ENCODE measurements at places on chromosomes 3 and 15.

DNA sequence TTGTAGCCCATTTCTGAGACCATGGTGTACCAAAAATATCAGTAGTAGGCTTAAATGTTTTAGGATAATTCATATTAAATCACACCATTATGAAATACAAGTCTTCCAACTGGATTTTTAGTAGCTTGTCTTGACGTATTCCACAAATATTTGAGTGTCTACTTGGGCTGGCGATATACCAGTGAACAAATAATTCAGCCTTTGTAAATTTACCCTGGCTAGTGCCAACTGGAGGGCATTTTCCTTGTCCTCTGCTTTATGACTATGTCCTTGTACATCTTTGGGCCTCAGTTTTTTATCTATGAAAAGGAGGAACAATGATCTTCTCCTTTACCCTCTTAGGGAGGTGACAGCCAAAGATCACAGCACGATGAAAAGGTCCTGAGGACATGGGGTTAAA is 114.8 kb downstream of the FRMD4B start:
- no peak for DNase-seq

DNA sequence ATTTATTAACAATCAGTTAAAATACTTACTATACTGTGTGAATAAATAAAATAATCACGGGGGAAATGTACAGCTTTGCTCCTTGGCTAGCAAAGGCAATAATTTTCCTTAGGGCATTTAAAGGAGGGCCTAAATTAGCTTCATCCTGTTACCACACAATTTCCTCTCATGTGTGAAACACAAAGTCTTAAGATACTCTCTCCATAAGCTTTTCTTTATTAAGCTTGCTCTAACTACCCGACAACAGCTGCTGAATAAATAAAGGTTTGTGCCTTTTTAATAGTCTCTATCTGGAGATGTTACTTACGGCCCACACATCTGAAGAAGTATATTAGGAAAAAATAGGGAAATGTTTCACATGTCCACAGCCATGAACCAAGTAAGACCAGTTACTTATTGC is 29.7 kb downstream of the ZNF106 start:
- no peak for DNase-seq

DNA sequence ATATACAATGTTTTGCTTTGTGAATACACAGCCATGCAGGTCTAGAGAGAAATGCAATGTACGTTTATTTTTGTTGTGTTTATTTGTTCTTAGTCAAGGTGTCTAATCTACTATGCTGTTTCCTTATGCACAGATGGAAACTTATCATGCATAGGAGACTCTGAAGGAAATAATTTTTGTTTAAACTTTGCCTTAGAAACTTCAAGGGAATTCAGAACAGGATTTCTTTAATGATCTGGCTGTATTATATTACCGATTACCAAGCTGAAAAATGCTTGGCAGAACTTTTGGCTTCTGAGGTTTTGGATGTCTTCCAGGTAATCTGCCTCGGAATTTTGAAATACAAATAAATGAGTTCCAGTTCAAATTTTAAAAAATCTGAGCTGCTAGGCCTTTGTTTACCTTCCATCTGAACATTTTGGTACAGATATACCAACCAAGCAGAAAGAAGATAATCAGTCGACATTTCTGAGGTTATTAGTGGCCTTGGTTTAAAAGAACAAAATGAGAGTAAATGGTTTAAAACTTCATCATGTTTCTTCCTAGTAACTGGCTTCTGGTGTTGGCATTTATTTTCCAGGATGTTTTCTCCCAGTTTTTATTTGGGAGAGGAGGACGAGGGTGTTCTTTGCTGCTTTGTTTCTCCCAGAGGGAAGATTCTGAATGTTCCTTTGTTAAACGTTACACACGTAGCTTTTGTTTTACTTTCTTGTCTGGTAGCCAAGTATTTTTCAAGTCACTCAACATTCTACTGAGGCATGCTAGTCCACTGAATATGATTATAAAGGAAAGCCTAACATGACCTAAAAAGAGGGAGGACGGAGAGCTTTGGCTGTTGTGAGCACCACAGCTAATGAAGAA is 421.8 kb upstream of the TBL1XR1 start:
- DNase-seq: no peak

DNA sequence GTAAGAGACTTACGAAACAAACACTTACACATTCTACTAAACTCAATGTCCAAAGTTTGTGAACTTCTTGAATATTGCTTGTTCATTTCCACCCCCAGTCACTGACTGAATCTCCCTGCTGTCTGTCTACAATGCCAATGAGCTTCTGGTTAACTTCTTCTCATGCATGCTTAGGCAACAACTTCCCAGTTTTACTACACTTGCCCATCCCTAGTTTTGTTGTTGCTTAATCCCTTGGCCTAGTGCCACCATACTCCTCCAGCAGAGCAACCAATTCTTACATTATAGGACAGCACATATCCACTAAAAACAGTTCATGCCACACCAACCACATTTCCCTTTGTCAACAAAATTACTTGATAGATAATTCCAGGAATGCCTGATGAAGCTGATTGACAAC is 40.9 kb upstream of the CCR2 start:
- no peak for DNase-seq

GRCh38 chr15:37819191-37819590 is 115.2 kb upstream of the TMCO5A start:
- DNase-seq: no peak

- peak; percentile 36 for DNase-seq
Observed at GRCh38 chr3:177345049-177345972, 148.0 kb upstream of the TBL1XR1 start.

- DNase-seq: no peak
Observed at GRCh38 chr3:98240131-98240530, 23.9 kb upstream of the OR5H6 start.

GRCh38 chr3:132879656-132880055 is 157.4 kb upstream of the NPHP3 start:
- DNase-seq: no peak

DNA sequence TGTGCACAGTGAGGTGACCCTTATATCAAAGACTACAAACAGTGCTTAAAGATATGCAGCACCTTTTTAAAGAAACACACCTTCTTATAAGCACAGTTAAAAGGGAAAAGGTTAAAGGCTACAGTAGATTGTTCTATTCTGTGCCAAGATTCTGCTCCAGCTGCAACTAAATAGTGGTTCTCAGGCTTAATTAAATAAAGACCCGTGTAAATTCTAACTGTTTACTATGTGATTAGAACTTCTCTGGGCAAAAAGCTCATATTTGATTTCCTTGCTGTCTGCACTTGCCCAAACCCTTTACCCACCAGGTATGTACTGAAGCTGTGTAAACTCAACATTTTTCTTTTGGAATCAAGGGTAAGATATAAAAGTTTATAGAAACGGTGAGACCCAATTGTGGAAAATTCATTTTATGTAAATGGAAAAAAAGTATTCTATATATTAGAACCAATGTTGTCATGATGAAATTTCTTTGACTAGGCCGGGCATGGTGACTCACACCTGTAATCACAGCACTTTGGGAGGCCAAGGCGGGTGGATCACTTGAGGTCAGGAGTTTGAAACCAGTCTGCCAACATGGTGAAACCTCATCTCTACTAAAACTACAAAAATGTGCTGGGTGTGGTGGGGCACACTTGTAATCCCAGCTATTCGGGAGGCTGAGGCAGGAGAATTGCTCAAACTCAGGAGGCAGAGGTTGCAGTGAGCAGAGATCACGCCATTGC is 230.6 kb downstream of the MECOM start:
- no peak for DNase-seq

DNA sequence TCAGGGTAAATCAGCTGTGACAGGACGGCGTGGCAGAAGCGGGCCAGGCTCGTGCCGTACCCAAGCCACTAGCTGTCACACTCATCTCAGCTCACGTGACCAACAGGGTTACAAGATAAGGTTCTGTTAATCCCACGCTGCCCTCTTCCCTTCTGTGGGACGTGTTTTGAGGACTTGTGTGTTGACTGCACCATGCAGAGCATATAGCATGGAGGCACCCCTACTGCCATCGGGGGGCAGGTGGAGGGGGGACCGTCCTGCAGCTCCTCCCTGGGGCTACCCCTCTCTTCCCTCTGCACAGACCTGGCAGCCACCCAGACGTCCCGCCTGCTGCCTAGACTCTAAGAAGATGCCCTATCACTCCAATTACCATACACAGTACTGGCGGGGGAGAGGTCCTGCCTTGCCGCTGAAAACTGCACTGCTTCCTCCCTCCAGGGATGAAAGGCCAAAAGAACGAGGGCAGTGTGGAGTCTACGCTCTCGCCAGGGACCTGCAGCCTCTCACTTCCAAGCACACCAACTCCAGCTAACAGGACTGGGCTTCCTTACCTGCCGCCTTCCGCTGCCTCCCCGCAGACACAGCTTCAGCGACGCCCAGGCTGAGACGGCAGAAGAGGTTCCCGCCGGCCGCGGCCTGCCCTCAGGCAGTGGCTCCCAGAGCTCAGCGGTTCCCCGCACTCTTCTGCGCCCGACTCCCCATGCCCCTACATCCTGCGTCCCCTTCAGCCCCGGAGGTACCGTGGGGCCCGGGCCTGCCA is at the start of gene TNK2:
Gene TNK2, minus strand, starts transcription at position 618 of the 760 bp plus-strand sequence. CDS start 19,963 bp downstream, outside the sequence.
- DNase-seq: no peak

- DNase-seq: no peak
Observed at GRCh38 chr3:7195934-7196333, 335.0 kb downstream of the GRM7 start.

DNA sequence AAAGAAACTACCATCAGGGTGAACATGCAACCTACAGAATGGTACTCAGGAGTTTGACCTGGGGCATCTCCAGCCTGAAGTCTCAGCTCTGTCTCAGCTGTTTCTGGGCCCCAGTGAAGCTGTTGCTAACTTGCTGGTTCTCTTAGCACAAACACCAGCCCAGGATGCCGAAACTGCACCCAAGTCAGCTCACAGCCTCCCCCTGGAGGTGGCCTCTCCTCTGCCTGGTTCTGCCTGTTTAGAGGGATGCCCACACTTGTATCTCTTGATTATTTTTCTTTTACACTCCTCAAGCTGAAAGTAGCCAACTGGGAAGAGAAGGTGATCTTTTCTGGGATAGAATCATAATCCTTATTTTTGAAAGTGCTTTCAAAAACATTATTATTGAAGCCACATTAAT is 289.0 kb upstream of the RASGRP1 start:
- no peak for DNase-seq

GRCh38 chr15:99914723-99915122 is 181.5 kb upstream of the LYSMD4 start:
- DNase-seq: no peak

- no peak for DNase-seq
Observed at GRCh38 chr15:83854321-83854720, 200.4 kb downstream of the ADAMTSL3 start.

- no peak for DNase-seq
Observed at GRCh38 chr3:14237457-14237856, 58.8 kb downstream of the LSM3 start.

DNA sequence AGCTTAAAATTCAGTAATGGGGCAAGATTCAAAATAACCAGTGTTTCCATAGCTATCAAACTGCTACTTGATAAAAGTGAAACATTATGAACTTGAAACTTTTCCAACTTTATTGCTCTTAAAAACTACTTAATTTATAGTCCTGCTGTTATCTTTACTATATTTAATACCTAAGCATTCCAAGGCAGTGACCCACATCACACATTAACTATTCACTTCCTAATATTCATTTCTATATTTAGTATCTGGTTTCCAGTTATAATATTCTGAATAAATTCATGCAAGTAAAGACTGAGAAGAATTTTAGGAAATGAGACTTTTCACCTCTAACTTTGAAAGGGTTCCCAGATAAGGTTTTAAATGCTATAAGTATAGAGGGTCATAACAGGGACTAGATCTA is 64.9 kb downstream of the UACA start:
- DNase-seq: no peak

- no peak for DNase-seq
Observed at GRCh38 chr3:188706176-188706575, 465.6 kb upstream of the TPRG1 start.

DNA sequence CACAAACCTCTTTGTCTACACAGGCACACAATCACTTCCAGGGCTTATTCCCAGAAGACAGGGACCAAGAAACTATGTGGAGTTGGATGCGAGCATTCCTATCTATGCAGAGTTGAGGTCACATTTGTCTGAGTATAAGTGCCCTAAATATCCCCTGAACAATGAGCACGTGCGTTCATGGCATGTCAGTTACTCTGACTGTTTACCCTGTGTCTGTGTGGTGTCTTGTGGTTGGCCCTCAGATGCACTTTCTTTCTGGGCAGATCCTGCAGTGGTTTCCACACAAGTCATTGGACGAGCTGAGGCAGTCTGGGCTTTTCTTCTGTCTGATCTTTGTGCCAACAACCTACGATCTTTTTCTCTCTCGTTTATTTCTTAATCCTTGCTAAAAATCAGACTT is 134.5 kb downstream of the FBN1 start:
- no peak for DNase-seq

DNA sequence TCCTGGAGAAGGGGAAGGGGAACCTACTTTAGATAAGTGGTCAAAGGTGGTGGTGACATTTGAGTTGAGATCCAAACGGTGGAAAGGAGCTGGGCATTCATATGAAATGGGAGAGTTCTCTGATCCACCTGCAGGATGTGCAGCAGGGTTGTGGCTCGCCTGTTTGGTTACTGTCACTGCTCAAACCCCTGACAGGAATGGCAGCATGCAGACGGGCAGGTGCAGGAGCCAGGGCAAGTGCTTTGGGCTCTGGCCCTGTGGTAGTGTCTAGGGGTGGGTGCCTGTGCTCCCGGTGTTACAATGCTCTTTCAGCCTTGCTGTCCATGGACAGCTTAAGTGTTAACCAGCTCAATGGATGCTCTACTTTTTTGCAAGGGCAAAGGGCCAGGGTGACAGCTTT is 18.5 kb downstream of the PAQR9 start:
- no peak for DNase-seq

DNA sequence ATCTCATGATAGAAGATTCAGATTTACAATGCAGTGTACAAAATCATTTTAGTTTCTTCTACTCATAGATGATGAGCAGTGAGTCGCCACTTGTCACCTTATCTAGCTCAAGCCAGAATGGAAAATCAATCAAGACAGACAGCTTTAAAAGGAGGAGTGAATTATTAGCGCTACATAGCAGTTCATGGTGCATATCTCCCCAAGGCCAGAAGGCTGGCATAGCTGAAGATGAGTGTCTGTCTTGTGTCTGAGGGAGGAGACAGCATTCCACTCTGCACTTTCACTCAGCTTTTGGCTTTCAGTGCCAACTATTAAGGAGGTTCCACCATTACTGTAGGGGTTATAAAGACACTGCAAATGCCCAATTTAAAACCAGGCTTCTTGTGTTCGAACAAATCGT is 804.1 kb upstream of the LMCD1 start:
- no peak for DNase-seq

GRCh38 chr3:52986049-52986448 is 59.8 kb downstream of the SFMBT1 start:
- DNase-seq: no peak

DNA sequence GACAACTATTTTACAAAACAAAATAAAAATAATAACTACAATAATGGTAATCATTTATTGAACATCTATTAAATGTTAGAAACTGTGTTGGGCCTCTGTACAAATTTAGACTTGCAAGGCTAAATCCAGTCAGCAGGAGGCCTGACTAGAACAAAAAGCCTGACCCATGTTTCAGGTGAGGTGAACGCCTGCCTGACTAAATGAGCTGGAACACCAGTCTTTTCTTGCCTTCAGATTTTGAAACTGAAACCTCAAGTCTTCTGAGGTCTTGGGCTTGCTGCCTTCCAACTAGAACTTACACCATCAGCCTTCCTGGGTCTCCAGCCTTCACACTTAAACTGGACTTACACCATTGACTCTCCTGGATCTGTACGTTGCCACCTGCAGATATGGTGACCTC is 706.9 kb downstream of the TBL1XR1 start:
- no peak for DNase-seq

GRCh38 chr3:25454005-25454927 is 26.2 kb downstream of the RARB start:
- no peak for DNase-seq
